Cardiac muscle cell (in vitro differentiated cells and primary cell): ENCODE measurements at places on chromosomes 16 and 17. TPM values are rescaled to one million over a fixed set of nuclear protein-coding genes. Genes with fewer than 3 reads are reported as not detected.

The WDR59 gene
- total RNA-seq: 26.9 and 51.1 TPM in 2 replicates

The CACNG5 gene
- not detected in 2 replicates for total RNA-seq

The TMC8 gene
- 0.42 and 1.1 TPM in 2 replicates for total RNA-seq

The SP6 gene
- 5.8 and 6.3 TPM in 2 replicates for total RNA-seq

The DNASE1L2 gene
- 1.1 and 1.5 TPM in 2 replicates for total RNA-seq

The TMIGD1 gene
- total RNA-seq: not detected in 2 replicates

DNA sequence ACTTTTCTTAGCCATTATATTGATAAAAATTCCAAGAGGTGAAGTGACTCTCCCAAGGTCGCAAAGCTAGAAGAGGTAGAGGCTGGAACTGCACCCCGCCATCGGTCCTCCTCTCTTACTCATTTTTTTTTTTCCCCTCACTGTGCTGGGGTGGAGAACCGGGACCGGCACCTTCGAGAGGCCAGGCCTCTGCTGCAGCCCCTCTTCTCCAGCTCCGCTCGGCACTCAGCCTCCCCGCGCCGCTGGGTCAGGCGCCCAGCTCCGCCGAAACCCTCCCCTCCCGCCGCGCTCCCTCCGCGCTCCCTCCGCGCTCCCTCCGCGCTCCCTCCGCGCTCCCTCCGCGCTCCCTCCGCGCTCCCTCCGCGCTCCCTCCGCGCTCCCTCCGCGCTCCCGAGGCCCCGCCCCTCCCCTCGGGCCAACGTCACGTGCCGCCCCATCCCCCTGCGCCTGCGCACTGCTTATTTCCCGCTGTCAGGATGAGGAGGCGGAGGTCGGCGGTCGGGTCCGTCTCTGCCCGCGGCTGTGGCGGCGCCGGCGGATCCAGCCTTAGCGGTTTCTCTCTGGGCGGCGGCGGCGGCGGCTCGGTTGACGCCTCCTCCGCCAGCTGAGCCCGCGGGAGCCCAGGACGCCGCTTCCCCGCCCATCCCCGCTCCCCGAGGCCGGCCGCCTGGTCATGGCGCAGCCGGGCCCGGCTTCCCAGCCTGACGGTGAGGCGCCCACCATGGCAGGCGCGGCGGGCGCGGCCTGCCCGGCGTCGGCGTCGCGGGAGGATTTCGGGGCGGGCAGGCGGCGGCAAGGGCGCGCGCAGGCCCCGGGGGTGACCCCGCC is at the start of gene RABEP1:
RABEP1 (plus strand) TSS at position 471 of the 828 bp plus-strand sequence; CDS start at position 674, 203 bp downstream.
- no peaks in the 10 kb centered on the region for H3K36me3 ChIP-seq
- H3K27ac ChIP-seq: peak within 1 kb of the TSS; percentile 97
- peak within 1 kb of the TSS; percentile 95 for H3K4me3 ChIP-seq

DNA sequence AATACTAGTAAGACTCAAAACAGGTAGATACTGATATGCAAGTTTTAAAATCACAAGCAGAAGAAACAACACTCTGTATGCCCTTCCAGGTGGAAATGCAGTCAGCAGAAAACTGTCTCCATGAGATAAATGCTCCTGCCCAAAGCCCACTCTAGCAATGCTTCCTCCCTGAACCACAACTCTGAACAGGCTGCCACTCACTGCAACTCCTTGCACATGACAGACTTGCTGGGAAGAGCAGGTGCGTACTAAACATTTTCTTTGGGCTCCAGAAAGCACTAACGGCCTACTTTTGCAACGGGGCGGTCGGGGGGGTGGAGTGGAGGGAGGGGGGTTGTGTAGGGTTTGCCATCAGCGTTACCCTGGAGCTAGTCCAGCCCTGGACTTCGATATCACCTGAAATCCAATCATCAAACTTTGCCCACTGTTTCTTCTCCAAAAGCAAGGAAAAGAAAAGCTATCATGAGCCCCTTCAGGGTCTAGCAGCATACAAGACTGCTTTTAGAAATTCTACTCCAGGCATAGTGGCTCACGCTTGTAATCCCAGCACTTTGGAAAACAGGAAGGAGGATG is 46.1 kb downstream of the ANKRD11 start:
- no peaks in the 10 kb centered on the region for H3K27me3 ChIP-seq
- no peaks in the 10 kb centered on the region for H3K36me3 ChIP-seq
- DNase-seq: no peak
- H3K4me3 ChIP-seq: no peak overlapping the region
- peaks cover 53% of the 10 kb centered on the region for H3K4me1 ChIP-seq

DNA sequence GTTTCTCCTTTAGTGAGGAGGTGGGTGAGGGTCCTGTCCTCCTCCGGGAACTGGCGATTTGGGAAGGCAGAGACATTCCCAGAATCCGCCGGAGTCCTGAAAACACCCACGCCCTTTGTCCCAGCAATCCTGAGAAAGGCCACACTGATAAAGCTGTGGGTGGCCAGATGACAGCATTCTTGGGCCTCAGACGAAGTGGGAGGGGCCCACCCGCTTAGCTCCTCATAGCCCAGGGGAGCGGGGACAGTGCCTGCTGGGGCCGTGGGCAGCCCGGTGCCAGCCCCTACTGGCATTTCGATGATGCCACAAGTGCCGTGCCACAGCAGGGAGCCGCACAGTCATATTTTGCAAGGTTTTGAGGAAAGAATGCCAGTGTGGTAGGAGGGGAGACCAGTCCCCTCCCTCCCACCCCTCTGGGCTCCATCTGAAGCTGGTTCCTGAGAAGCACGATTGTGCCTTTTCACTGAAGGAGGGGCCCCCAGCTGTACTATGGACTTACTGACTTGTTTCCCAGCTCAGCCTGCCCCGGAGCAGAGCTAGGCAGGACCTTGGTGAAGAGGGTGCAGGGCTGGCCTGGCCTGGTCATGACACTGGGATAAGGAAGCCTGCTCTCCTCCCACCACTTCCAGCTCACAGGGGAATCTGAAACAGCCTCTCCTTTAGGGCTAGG is 20.9 kb upstream of the MPRIP start:
- no peaks in the 10 kb centered on the region for H3K36me3 ChIP-seq
- no peaks in the 10 kb centered on the region for H3K27me3 ChIP-seq

DNA sequence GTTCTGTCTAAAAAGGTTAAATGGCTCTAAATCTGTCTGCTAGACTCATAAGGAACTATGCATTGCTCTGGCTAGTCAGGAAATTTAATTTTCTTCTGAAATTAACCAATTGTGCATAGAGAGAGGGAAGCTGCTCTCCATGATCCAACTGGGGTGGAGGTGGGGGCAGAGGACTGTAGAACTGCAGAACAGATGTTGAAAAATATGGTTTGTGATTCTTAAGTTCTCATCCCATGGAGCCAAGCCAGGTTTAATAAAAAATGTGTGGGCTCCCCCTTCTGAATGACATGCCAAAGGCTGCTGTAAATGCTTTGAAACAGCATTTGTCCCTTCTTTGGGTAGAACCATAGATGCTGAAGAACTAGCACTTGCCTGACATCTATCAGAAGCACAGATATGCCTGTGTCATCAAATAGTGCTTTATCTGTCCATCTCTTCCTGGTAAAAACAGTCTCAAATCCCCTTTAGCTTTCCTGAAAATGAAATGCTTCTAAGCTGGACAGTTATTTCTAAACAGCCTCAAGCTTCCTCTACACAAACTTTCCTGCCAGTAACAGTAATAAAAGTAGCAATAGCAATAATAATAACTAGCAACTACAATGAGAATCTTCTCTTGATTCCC is 221.4 kb downstream of the CDH8 start:
- H3K27me3 ChIP-seq: no peaks in the 10 kb centered on the region
- H3K4me1 ChIP-seq: no peaks in the 10 kb centered on the region
- H3K36me3 ChIP-seq: no peaks in the 10 kb centered on the region
- no peak overlapping the region for H3K27ac ChIP-seq

DNA sequence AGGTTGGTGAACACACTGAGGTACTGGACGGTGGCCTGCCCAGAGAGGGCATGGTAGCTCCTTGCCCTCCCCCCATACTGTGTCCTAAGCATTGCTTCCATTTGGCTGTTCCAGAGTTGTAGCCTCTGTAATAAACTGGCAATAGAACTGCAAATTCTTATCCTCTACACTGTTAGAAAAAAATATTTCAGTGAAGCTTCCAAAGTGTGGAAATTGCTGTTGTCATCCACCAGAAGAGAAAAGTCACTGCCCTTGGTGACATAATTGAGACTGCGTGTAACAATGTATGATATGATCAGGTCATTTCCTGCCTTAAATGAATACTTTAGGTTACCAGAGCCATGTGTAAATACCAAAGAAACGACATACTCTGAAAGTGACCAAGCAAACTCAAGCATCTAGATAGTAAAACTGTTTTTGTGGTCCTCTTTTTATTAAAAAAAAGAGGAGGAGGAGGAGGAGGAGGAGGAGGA is 65.9 kb downstream of the CEP95 start:
- no peak overlapping the region for H3K4me3 ChIP-seq
- peaks cover 30% of the 10 kb centered on the region for H3K36me3 ChIP-seq
- DNase-seq: peak; percentile 54
- no peaks in the 10 kb centered on the region for H3K27me3 ChIP-seq
- no peaks in the 10 kb centered on the region for H3K4me1 ChIP-seq
- no peak overlapping the region for H3K27ac ChIP-seq

DNA sequence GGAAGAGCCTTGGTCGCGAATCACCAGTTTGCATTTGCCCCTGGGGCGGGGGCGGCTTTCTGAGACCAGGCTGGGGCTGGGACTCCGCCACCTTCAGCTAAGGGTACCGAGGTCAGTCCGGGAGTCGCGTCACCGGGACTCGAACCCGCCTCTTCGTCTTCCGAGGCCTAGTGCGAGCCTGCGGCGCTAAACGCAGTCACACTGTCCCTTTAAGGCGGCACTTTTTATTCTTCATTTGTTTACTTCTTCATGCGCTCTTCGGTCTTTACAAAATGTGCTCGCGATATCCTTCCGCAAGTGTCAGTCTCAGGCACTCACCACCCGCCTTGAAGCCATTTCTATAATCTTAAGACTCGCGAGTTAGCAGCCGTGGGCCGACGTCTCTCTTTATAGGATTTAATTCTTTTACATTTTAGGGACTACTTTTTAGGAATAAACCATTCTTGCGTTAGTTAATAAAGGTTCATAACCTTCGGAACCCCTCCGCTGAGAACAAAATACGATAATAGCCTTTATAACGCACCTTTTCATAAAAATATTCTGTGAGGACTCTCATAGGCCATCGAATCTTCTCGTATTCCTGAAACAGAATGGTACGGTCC is 593 bp upstream of the HEXIM1 start:
- no peaks in the 10 kb centered on the region for H3K27me3 ChIP-seq
- H3K27ac ChIP-seq: peak overlapping the region; percentile 96
- peak; percentile 96 for DNase-seq
- peaks cover 7% of the 10 kb centered on the region for H3K4me1 ChIP-seq

- DNase-seq: peak; percentile 97
- H3K4me1 ChIP-seq: no peaks in the 10 kb centered on the region
- H3K27me3 ChIP-seq: no peaks in the 10 kb centered on the region
- no peaks in the 10 kb centered on the region for H3K36me3 ChIP-seq
- H3K4me3 ChIP-seq: peak within 1 kb of the TSS; percentile 54
Measured at GRCh38 chr16:27268376-27269299, at the start of gene NSMCE1. NSMCE1 (minus strand) TSS chr16:27268772; CDS start chr16:27257570, 11,202 bp downstream.

- H3K27me3 ChIP-seq: no peaks in the 10 kb centered on the region
- H3K4me1 ChIP-seq: no peaks in the 10 kb centered on the region
- H3K4me3 ChIP-seq: no peak overlapping the region
- no peak overlapping the region for H3K27ac ChIP-seq
- no peak for DNase-seq
- H3K36me3 ChIP-seq: no peaks in the 10 kb centered on the region
Measured at GRCh38 chr16:62478903-62479458, 442.7 kb upstream of the CDH8 start.

- no peak for DNase-seq
- no peak overlapping the region for H3K4me3 ChIP-seq
- no peaks in the 10 kb centered on the region for H3K36me3 ChIP-seq
- no peak overlapping the region for H3K27ac ChIP-seq
- no peaks in the 10 kb centered on the region for H3K4me1 ChIP-seq
Measured at GRCh38 chr16:81432937-81433557, 11.6 kb upstream of the CMIP start.

- H3K27ac ChIP-seq: no peak overlapping the region
- DNase-seq: no peak
- no peak overlapping the region for H3K4me3 ChIP-seq
- no peaks in the 10 kb centered on the region for H3K27me3 ChIP-seq
- no peaks in the 10 kb centered on the region for H3K36me3 ChIP-seq
Measured at GRCh38 chr17:17833658-17834357, 3.0 kb downstream of the SREBF1 start.

DNA sequence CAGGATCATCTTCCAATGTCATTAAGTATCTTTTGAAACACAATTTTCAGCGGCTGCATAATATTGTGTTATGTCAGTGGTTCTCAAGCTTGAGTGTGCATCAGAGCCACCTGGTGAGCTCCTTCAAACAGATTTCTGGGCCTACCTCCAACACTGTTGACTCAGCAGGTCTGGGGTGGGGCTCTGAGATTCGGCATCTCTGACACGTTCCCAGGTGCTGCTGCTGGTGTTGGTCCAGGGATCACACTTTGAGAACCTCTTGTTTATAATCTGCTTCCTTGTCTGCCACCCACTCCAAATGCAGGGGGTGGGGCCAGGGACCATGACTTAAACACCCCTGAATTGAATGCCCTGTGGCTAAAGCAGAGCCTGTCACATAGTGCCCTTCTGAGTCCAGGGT is 73.8 kb upstream of the HNF1B start:
- H3K36me3 ChIP-seq: no peaks in the 10 kb centered on the region
- no peak overlapping the region for H3K27ac ChIP-seq
- H3K4me3 ChIP-seq: no peak overlapping the region
- peaks cover 8% of the 10 kb centered on the region for H3K4me1 ChIP-seq
- no peak for DNase-seq

DNA sequence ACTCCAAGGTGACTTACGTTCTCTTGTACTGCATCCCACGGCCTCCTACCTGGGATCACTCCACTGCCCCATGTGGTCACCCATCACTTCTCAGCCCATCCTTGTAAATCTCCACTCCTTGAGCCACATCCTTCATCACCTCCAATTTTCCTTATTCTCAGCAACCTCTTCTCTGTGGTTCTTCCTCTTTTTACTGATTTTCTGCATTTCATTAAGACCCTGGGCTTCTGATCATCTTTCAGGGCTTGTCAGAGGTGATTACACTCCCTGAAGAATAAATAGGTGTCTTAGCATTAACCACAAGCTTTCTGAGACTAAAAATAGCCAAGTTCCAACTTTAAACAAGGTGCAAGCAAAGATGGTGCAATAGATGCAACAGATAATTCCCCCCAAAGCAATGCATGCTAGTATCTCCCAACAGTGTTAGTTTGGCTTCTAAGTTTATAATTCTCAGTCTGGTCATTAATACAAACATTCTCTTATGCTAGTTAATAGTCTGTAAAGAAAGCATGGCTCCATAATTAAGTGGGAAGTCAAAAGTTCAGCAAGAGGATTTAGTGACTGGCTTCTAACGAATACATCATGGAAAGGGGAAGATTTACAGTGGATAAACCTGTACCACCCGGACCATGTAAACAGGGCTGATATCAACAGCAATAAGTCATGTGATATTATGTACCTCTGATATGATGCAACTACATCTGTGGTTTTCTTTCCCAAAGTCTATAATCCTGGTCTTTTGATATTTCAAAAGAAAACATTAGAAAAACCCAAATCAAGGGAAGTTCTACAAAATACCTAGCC is 47.4 kb upstream of the FOXJ1 start:
- no peak overlapping the region for H3K4me3 ChIP-seq
- H3K27me3 ChIP-seq: no peaks in the 10 kb centered on the region
- DNase-seq: no peak
- H3K36me3 ChIP-seq: no peaks in the 10 kb centered on the region
- H3K4me1 ChIP-seq: peaks cover 3% of the 10 kb centered on the region
